Caki2 (cell line): ENCODE measurements at places on chromosomes 7 and 10. TPM values are rescaled to one million over a fixed set of nuclear protein-coding genes. Genes with fewer than 3 reads are reported as not detected.

The CPXM2 gene
- not detected in 2 replicates for total RNA-seq

The BMPER gene
- not detected in 2 replicates for total RNA-seq

DNA sequence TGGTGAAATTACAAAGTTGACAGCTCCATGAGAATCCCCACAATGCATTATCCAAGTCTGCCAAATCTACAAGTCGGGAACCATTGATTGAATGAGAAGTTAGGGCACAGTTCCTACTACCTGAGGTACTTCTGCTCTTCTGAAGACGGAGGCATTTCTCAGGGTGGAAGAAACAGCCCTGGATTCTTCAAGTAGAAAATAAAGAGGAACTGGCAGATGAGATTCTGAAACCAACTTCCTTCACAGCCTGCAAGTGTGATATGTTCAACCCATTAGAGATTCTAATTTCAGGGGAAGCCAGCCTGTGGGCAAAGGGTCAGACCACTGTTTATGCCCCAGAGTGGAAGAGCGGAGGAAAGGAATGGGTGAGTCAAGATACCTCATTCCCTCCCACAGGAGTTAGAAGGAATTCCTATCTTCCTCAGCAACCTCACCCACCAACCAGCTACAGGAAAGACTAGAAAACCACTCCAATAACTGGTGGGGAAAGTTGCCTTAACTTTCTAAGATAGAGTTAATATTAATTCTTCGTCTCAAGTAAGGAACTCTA is 50.5 kb upstream of the BMPER start:
- no peak for DNase-seq

- no peak for DNase-seq
These were observed 27.7 kb downstream of the ANXA8 start for GRCh38 chr10:47456079-47456785.

GRCh38 chr7:39838326-39838725 is 111.7 kb upstream of the CDK13 start:
- peak; percentile 28 for DNase-seq

DNA sequence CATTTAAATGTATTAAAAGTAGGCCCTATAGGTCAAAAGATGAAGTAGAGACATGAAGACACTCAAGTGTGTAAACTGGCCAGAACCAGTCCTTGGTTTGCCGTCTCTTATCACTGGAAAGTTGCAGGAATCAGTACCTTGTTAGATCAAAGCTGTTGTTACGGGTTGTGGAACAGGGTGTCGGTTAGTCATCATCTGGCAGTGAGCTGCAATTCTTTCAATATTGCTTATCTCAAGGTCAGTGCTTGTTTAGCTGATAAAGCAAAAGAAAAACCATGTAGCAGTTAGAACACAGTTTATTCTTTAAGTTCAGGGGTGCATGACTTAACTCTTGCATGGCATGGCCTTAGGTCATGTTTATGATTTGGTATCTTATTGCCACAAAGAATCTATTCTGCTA is 10.0 kb upstream of the SLC13A1 start:
- no peak for DNase-seq

GRCh38 chr7:34734771-34735170 is 76.8 kb downstream of the NPSR1 start:
- no peak for DNase-seq
